NT2/D1 (cell line): ENCODE measurements at places on chromosomes 2 and 18.

DNA sequence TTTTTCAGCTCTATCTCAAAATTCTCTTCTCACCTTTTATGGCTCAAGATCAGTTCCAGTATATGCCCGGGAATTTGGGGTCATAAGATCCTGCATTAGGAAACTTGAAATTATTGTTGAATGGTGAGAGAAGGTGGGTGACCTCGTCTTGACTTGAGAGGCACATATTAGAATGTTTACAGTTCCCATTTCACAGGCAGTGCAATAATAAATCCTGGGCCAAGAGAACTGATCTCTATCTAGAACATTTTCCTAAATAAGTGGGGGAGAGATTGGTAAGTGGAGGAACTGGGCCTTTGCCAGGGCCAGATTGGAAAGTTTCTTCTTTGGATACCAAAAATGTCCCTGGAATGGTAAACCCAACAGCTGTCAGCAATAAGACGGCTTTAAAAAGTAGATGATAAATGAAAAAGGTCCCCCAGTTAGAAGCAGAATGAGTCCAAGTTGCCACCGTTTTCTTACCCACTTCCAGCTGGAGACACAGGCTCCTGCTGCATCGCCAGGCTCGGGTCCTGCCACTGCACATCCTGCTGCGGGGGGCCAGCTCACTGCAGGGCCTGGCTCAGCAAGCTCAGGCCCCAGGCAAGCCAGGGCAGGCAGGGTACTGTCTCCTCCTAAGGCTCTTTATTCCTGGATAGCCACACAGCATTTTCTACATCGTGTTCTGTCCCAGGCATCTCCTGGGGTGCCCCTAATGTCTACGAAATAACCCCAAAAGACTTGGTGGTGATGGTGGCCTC is 126.4 kb upstream of the EPAS1 start:
- DNase-seq, result no peak

- no peak for DNase-seq
Observed at GRCh38 chr2:220043155-220043989, 415.9 kb downstream of the SLC4A3 start.

- DNase-seq, result no peak
Observed at GRCh38 chr2:61951881-61952280, 46.4 kb downstream of the COMMD1 start.

GRCh38 chr2:204749319-204749718 is 204.0 kb downstream of the PARD3B start:
- no peak for DNase-seq

DNA sequence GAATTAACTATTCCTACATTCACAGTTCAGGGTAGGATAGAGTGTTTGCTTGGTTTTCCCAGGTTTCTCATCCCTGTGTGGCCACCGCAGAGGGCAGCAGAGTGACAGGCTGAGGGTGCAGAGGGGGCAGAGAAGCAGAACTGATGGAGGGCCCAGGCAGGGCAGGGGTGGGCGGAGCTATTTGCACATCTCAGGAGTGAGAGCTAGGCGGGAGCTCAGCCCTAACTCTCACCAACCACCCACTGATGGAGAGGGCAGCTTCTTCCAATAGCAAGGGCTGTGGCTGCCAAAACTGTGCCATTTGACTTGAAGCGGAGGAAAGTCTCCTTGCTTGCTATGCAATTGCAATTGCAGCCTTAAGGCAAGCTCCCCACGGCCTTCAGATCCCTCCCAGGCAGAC is 12.0 kb upstream of the DARS1 start:
- peak; percentile 68 for DNase-seq

GRCh38 chr2:32011485-32011960 is 715 bp upstream of the MEMO1 start:
- no peak for DNase-seq

DNA sequence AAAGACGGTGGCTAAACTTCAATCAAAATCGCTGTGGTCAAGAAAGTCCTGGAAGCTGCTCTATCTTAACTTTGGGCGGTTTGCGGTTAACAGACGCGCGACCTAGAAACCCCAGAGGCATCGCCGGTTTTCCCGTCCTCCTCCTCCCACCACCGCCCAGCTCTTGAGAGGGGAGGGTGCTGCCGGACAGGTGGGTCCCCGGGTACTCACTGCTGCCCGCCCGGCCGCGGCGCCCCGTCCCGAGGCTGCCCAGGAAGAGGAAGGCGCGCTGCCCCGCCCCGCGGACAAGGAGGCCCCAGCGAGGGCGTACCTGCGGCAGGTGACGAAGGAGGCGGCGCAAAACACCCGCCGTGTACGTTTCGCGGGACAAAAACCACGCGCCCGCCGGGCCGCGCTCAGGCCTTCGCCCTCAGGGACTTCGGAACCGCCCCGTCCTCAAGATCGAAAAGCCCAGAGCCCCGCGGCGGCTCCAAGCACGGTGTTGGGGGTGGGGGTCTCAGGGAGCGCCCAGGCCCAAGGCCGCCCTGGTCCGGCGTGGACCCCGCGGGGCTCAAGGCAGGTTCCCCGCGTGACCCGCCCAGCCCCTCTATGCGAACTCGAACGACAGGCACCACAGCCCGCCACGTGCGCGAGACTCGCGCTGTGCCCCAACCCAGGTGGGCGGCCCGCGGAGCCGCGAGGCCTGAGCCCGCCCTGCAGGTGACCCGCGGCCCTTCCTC is at the start of gene SH3YL1:
Gene SH3YL1 (minus strand): TSS at position 259 of the 719 bp plus-strand sequence. CDS start 48 bp downstream, at position 211.
- DNase-seq, result no peak

GRCh38 chr2:230347659-230348305 is 20.8 kb downstream of the SP140L start:
- DNase-seq, result no peak

DNA sequence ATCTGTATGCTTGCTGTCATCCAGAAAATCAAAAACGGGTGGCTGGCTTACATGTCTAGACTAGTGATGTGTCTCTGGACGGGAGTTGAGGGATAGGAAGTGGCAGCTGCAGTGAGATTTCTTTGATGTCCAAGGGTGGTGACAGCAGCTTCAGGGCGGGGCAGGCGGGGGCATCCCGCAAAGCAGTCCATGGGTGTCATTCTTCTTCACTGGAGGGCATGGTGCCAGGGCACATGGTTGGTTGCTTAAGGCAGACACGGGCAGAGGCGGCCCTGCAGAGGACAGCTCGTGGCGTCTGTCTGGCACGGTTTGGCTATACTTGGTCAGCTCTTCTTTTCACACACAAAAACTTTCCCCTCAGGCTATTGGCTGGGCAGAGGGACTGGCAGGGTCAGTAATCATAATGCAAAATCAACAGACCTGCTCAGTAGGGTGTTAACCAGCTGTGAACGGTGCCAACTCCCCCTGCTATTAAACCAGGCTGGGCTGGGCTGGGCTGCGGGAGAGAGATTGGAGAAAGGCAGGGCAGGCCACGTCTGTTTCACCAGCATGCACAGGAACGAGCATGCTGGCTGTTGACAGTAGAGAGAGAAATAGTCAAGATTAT is 63.7 kb downstream of the COL4A3 start:
- DNase-seq, result no peak

- DNase-seq, result no peak
Observed at GRCh38 chr2:160387558-160388262, 105.9 kb downstream of the RBMS1 start.

DNA sequence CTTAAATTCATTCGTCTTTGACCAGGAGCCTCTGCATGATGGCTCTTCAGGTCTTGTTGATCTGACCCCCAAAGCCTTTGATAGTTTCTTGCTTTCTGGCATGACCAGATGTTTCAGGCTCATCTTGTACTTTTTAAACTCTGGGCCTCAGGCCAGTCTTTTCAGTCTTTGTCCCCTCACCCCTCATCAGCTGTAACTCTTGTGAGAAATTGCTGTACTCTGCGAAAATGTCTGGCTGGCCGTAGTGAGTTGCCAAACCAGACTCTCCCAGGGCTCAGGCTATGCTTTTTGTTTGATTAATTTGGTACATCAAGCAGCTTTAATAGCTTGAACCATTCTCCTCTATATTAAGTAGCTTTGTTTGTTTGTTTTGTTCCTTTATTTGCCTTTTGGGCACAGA is 75.9 kb downstream of the BABAM2 start:
- DNase-seq, result no peak

DNA sequence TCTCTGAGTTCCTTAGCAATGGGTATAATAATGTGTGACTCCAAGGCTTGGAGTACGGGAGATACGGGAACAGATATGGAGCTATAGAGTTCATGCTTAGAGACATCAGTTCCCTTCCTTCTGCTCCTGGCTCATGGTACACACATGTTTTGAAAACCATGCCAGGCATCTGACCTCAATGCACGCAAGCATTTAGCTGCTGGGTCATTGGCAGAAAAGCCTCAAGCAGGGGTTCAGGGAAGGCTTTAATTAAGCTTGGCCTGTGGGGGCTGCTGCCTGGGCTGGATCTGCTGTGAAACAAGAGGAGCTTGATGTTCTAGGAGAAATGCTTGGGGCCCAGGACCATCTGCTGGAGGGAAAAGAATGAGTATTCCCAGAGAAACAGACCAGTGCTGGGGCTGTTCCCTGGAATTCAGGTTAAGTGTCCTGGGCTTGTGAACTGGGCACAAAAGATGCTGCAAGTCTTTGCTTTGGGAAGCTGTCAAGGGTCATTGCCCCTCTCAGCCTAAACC is 3.2 kb downstream of the ALLC start:
- DNase-seq, result no peak

- DNase-seq, result no peak
Observed at GRCh38 chr2:98158305-98158704, 71.3 kb downstream of the VWA3B start.

GRCh38 chr18:31270578-31270977 is 47.4 kb upstream of the DSG1 start:
- DNase-seq, result no peak

- no peak for DNase-seq
Observed at GRCh38 chr2:44119878-44120277, 48.8 kb upstream of the PPM1B start.

- DNase-seq, result no peak
Observed at GRCh38 chr2:147172493-147173188, 672.2 kb upstream of the ACVR2A start.

DNA sequence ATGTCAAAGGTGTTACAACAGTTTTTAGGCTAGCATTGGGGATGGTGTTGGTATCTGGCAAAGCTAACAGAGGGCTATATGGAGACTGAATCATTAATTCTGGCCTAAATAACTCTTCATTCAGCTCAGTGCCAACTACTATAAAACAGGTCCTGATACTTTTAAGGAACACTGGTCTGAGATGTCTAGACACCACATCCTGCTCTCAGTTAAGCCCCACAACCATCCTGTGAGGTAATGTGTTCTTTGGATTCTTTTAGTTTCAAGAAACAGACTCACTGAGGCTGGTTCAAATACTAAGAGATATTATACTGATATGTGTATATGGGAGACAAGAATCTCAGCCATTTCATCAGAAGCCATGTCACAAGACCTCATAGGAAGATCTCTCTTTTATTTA is 14.2 kb upstream of the HK2 start:
- DNase-seq, result no peak

DNA sequence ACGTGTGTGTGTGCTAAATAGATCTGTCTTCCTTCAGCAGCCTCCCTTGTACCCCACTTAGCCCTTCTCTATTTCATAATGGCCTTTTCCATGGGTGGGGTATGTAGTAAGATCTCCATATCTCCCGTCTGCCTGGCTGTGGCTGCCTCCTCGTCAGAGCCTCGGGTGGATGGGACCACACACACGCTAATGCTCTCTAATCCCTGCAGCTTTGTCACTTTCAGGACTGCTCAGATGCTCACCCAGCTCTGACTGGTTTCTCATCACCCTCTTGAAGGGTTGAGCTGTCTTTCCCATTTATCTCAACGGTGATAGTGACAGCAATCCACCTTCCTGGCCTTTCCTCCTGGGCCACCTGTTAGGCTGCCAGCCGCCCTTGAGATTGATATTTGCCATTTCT is 95.3 kb downstream of the DCC start:
- no peak for DNase-seq

DNA sequence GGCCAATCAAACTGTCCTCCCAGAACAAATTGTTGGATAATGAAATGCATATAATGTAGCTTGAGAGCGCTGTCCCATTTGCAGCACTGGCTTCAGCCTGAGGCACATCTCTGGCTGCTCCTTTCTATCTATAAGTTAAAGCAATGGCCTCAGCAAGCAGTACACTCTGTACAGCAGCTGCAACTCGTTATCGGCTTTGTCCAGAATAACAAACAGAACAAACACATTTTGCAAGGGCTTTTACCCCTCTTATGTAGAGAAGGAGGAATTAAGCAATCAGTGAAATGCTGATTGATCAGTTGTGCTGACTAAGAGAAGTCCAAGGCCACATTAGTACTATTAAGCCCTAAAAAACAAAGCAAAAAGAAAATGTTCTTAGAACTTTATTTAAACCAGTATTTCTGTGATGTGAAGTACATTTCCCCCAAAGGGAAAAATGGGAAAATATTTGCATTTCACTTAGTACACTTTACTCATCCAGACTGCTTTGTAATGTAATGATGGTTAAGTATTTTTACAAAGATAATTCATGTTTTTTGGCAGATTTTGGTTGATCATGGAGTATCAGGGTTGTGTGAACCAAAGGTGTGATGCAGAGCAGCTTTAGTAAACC is 15.0 kb upstream of the CPS1 start:
- no peak for DNase-seq

DNA sequence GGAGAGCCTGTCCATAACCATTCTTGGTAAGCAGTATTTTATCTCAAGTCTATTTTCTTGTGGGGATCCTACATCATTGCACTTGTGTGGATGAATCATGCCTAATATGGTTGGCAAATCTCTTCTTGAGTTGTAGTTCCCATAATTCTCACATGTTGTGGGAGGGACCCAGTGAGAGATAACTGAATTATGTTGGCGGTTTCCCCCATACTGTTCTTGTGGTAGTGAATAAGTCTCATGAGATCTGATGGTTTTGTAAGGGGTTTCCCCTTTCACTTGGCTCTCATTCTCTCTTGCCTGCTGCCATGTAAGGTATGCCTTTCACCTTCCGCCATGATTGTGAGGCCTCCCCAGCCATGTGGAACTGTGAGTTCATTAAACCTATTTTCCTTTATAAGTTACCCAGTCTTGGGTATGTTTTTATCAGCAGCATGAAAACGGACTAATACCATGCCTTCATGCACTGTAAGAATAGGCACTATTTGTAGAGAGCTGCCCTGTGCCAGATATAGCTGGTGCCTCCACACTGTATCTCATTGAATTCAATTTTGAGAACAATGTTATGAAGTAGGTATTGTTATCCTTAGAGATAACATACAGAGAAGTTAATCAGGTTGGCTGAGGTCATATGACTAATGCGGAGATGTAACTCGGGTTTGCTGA is 148.3 kb downstream of the PLCL1 start:
- DNase-seq, result no peak

- DNase-seq, result no peak
Observed at GRCh38 chr2:1132328-1132969, 181.8 kb downstream of the SNTG2 start.

- no peak for DNase-seq
Observed at GRCh38 chr2:98692090-98693054, 38.6 kb downstream of the MGAT4A start.

- no peak for DNase-seq
Observed at GRCh38 chr2:74554820-74555531, 456 bp downstream of the DOK1 start.
